ENCODE measurements at places on chromosomes 13 and 19.

- DNase-seq, result peak; percentile 31
Measured at GRCh38 chr19:42092350-42092749, 16.4 kb downstream of the ZNF574 start.

DNA sequence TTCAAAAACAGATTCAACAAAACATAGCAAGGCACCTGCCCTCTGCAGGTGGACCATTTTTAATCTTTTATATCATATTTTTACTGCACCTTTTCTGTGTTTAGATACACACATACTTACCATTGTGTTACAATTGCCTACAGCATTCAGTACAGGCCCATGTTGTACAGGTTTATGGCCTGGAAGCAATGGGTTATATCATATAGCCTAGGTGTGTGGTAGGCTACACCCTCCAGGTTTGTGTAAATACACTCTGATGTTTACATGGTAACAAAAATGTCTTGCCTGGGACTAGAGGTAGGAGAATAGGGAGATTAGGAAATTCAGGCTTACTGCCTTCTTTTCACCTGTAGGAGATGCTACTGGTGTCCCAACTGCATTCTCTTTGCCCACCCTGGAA, 8.2 kb upstream of the UBAC2 start:
- no peak for DNase-seq

DNA sequence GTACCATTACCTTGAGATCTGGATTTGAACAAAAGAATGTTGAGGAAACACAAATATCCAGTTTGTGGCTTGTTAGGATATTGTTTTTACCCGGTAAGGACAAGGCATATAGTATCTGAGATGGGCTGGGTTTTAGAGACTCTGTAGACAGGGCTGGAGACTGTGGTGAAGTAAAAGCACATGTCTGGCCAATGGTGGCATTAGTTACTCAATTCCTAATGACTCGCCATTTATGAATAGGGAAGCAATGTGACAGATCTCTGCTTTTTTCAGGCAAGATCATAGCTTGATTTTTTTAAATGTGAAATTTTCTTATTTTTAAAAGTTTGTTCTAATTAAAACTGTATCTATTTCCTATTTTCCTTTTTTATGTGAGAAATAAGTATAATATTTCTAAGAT, 371.1 kb upstream of the SPRY2 start:
- DNase-seq, result no peak

GRCh38 chr19:56105090-56105701, 15.9 kb downstream of the ZNF787 start:
- no peak for DNase-seq

DNA sequence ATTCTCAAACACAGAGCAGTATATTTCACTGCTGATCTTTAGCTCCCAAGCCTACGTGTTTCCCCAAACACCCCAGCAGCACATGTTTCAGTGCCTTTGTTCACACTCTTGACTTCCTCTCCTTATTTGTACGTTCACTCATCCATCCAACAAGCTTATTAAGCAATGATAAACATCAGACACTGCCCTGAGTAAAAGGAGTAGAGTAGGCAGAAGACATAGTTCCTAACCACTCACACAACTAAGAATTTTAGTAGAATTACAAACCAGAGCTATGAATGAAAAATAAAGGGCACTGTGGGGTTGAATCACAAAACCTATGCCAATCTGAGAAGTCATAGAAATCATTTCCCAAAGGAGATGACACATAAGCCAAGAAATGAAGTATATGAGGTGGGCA, 213.5 kb downstream of the DIAPH3 start:
- DNase-seq, result no peak

- no peak for DNase-seq
Measured at GRCh38 chr13:34748596-34748995, 193.5 kb upstream of the NBEA start.

GRCh38 chr13:35855531-35856019, 275.6 kb downstream of the DCLK1 start:
- peak; percentile 1 for DNase-seq

DNA sequence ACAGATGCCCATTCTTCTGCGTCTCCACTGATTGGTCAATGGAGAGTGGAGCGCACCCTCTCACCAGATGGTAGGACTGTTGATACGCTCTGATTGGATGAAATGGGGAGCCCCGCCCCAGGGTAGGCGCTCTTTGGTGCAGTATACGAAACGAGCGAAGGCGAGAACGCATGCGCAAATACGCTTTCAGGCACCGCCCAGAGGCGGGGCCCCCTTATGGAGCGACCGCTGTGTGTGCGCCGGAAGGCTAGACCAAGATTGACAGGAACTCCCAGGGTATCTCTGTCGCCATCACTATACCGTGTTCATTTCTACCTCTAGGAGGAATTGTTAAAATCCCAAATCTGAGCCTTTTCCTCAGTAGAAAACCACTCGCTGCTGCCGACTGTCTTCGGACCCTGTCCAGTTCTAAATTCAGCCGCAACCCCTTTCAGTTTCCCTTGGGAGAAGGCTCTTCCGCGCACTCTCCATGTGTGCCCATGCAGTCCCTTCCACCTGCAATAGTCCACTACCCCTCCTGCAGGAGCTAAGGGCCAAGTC, 720 bp upstream of the HNRNPL start:
- DNase-seq, result peak; percentile 99

DNA sequence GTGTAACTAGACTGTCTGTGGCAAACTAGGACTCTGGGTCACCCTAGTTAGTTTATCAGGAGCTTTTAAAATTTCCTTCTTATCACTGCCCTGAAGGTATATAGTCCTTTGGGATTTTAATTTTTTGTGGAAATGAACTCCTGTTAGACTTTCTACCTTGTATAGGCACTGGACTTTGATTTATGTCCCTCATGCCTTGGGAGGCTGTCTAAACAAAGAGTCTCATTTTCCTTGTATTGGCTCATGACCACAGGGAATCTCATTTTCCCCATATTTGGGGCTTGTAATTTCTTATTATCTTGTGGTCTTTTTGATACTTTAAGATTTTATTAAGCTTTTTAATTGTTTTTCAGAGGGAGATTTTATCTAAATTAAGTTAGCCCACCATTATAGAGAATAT, 21.4 kb downstream of the KCTD4 start:
- DNase-seq, result no peak

- DNase-seq, result no peak
Measured at GRCh38 chr13:88281841-88282240, 610.7 kb downstream of the SLITRK5 start.

- DNase-seq, result no peak
Measured at GRCh38 chr13:95176611-95177259, 124.5 kb downstream of the ABCC4 start.

- DNase-seq, result no peak
Measured at GRCh38 chr19:42475366-42475765, 32.6 kb upstream of the CXCL17 start.

DNA sequence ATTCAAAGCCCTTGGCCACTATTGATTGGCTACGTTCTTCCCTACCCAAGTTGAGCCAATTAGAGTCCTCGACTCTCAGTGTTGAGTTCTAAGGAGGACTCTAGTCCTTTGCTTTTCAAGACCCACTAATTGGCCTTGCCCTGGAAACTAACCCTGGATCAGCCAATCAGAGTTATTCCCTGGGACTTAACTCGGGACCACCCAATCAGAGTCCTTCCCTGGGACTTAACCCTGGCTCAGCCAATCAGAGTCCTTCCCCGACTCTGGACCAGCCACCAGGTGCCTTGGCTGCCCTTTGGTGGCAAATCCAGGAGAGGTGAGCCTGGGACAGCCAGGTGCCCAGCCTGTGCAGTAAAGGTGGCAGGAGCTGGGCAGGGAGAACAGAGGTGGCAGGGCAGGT, 28.7 kb downstream of the ATP8B3 start:
- no peak for DNase-seq

- DNase-seq, result no peak
Measured at GRCh38 chr19:3537438-3538240, 1.3 kb upstream of the TEKTIP1 start.

DNA sequence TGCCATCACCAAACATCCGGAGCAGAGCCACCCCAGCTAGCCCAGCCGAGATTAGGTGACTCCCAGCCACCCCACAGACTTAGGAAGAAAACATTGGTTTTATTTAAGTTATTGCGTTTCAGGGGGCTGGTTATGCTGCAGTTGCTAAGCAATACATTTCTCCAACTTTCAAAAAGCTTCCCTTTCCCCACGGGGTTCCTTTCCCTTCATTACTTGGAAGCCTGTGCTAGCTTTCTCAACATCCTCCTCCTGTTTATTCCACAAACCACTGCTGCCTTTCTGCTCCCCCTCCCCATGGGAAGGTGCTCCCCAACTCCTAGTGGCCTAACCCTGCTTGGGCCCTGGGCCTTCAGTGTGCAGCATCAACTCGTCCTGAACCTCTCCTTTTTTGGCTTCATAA, 52.6 kb downstream of the CDADC1 start:
- no peak for DNase-seq

- DNase-seq, result no peak
Measured at GRCh38 chr19:18214779-18215433, 11.1 kb upstream of the RAB3A start.

GRCh38 chr13:109730812-109731335, 55.5 kb downstream of the IRS2 start:
- DNase-seq, result no peak

DNA sequence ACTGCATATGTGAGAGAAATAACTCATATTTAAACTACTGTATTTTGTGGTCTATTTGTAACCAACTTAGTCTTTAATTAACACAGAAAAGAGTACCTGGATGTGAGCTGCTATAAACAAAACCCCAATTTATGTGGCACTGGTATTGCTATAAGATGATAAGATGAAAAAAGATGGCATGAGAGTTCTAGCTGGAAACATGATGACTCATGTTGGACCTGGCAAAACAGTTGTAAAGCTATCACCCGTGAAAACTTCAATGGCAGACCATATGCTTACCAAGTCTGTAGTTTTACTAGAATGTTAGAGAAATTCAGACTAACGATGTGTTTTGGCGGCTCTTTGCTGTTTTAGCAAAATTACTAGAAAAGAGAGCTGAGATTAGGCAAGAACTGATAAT, 69.6 kb upstream of the PCDH9 start:
- DNase-seq, result no peak

- peak; percentile 46 for DNase-seq
Measured at GRCh38 chr19:17755977-17756670, 4.8 kb downstream of the FCHO1 start.
